ENCODE measurements at places on chromosomes 1 and 21. TPM values are rescaled to one million over a fixed set of nuclear protein-coding genes. Genes with fewer than 3 reads are reported as not detected.

Gene MPZ
- 0.18 TPM for total RNA-seq

Gene ADAMTS1
- 116 TPM for total RNA-seq

Gene PATJ
- total RNA-seq = 3.4 TPM

Gene C1orf87
- not detected for total RNA-seq

DNA sequence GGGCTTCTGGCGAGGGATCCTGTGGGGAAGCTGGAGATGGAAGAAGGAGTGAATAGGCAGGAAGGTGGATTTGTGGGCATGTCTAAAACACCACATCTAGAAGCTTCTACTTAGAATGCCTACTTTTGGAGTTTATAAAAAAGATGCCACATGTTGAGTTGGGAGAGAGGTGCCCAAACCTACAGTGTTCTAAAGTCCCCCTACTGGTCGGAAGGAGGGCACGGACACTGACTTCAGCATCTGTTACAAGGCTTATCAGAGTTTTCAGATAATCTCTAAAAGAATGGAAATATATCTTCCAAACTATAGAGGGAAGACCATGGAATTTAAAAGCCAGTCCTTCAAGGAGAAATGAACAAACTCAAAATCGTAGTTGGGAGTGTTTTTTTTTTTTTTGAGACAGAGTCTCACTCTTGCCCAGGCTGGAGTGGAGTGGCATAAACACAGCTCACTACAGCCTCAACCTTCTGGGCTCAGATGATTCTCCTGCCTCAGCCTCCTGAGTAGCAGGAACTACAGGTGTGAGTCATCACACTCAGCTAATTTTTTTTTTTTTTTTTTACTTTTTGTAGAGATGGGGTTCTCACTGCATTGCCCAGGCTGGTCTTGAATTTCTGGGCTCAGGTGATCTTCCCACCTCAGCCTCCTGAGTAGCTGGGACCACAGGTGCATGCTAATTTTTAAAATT lies 14.8 kb downstream of the IBA57 start:
- no peaks in the 10 kb centered on the region for H3K36me3 ChIP-seq
- H3K4me3 ChIP-seq = no peak overlapping the region
- H3K4me1 ChIP-seq = peaks cover 11% of the 10 kb centered on the region
- no peak for DNase-seq
- H3K27me3 ChIP-seq = no peaks in the 10 kb centered on the region

DNA sequence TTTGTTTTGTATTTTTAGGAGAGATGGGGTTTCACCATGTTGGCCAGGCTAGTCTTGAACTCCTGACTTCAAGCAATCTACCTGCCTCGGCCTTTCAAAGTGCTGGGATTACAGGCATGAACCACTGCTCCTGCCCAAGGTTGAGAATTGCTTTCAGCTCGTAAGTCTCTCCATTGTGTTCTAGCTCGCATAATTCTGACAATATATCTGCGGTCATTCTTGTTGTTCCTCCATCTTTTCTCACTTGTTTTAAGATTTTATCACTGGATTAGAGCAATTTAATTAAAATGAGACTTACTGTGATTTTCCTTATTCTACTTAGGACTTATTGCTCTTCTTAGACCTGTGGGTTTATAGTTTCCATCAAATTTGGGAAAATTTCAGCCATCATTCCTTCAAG lies 102.9 kb downstream of the AHCTF1 start:
- H3K27ac ChIP-seq = no peak overlapping the region
- H3K36me3 ChIP-seq = no peaks in the 10 kb centered on the region
- H3K4me1 ChIP-seq = no peaks in the 10 kb centered on the region
- no peak overlapping the region for H3K4me3 ChIP-seq

DNA sequence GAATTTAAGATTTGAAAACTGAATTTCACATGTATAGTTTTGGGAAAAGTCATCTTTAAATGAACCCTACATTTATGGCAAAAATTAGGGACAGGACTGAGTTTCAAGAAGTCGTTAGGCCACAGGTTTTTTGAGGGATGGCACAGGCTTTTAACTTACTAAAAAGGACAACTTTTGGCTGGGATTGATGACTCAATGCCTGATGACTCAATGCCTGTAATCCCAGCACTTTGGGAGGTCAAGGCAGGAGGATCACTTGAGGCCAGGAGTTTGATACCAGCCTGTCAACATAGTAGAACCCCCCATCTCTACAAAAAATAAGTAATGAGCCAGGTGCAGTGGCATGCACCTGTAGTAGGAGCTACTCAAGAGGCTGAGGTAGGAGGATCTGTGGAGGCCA lies 15.9 kb downstream of the UCK2 start:
- H3K27me3 ChIP-seq = no peaks in the 10 kb centered on the region
- H3K4me3 ChIP-seq = no peak overlapping the region
- no peaks in the 10 kb centered on the region for H3K36me3 ChIP-seq
- peak; percentile 58 for DNase-seq
- H3K27ac ChIP-seq = no peak overlapping the region

- peaks cover 14% of the 10 kb centered on the region for H3K27me3 ChIP-seq
- H3K27ac ChIP-seq = no peak overlapping the region
- no peak for DNase-seq
- no peaks in the 10 kb centered on the region for H3K4me1 ChIP-seq
- H3K36me3 ChIP-seq = no peaks in the 10 kb centered on the region
Measured at GRCh38 chr1:207984831-207985572, 74.1 kb upstream of the CD34 start.

GRCh38 chr1:244316986-244317655 lies 134.6 kb downstream of the ADSS2 start:
- no peaks in the 10 kb centered on the region for H3K4me1 ChIP-seq
- no peaks in the 10 kb centered on the region for H3K36me3 ChIP-seq
- H3K27me3 ChIP-seq = no peaks in the 10 kb centered on the region

GRCh38 chr1:64228167-64228957 lies 24.9 kb downstream of the UBE2U start:
- H3K4me3 ChIP-seq = no peak overlapping the region
- H3K27me3 ChIP-seq = no peaks in the 10 kb centered on the region
- H3K36me3 ChIP-seq = no peaks in the 10 kb centered on the region
- H3K4me1 ChIP-seq = peaks cover 7% of the 10 kb centered on the region
- no peak overlapping the region for H3K27ac ChIP-seq

- H3K36me3 ChIP-seq = no peaks in the 10 kb centered on the region
- no peak overlapping the region for H3K4me3 ChIP-seq
- H3K27me3 ChIP-seq = no peaks in the 10 kb centered on the region
Measured at GRCh38 chr1:52192436-52192835, 50.5 kb downstream of the ZFYVE9 start.

DNA sequence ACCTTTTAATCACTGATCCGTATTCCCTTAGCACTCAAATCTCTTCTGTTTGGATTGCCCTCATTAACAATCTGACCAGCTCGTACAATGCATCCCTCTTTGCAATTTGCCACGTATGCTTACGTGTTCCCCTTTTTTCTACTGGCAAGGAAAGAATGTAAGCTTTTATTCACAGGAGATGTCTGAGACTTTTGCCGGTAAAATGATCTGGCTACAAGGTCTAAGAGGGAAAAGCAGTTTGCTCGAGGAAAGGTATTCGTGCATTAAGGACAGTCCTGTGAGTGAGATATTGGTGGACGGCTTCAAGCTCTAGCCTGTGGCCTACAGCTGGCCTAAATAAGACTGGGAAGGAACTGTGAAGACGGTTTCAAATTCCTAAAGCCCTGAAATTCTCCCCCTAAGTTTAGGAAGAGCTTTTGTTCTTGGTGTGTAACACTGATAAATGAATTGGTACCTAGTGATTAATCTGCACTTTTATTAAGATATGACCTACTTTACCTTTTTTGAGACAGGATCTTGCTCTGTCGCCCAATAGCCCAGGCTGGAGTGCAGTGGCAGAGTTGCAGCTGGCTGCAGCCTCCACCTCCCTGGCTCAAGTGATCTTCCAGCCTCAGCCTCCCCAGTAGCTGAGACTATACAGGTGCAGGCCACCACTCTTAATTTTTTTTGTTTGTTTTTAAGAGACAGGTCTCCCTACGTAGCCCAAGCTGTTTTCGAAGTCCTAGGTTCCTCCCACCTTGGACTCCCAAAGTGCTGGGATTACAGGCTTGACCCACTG lies 895 bp upstream of the UBR4 start:
- H3K27ac ChIP-seq = peak overlapping the region; percentile 78
- H3K4me1 ChIP-seq = peaks cover 4% of the 10 kb centered on the region
- peaks cover 4% of the 10 kb centered on the region for H3K36me3 ChIP-seq
- no peaks in the 10 kb centered on the region for H3K27me3 ChIP-seq
- DNase-seq = peak; percentile 36

DNA sequence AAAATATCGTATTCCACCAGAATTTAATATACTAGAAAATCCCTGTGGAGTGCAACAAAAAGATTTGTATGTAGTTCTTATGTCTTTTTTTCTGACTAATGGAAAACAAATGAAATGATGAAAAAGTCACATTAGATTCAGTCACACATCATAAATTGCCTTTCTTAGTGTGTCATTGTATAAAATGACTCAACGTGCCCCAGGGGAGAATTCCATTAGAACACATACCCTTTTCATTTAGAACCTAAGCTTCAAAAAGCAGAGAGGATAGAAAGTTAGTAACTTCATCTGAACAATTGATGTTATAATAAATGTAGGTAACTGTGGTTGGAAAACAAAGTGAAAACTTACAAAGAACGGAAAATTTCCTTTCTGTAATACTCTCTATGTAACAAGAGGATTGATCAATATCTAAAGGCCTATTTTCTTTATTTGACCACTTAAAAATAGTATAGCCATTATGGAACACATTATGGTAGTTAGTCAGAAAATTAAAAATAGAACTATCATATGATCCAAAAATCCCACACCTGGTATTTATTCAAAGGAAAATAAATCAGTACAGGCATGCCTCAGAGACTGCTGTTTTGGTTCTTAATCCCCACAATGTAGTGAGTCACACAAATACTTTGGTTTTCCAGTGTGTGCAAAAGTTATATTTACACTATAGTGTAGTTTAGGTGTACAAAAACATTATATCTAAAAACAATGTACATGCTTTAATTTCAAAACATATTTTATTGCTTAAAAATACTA lies 1016.1 kb downstream of the KCNT2 start:
- H3K27me3 ChIP-seq = no peaks in the 10 kb centered on the region
- DNase-seq = peak; percentile 89
- H3K4me1 ChIP-seq = no peaks in the 10 kb centered on the region
- H3K36me3 ChIP-seq = no peaks in the 10 kb centered on the region

DNA sequence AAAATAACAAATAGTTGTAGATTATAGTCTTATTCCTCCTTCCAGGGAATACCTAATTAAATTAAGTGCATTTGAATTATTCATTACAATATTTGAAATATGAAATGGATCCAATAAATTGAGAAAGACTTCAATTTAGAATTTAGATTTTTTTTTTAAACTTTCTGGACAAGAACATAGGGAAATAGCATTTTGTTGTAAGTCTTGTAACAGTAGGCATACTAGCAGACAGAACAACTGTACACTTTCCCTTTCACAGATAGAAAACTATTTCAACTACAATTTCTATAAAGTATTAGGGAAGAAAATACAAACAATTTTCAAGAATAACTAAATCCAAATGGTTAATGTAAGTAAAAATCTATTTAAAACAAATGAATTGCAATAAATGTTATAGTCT lies 577.5 kb downstream of the USP25 start:
- no peak for DNase-seq
- H3K27ac ChIP-seq = no peak overlapping the region
- no peaks in the 10 kb centered on the region for H3K36me3 ChIP-seq
- H3K4me3 ChIP-seq = no peak overlapping the region
- H3K4me1 ChIP-seq = no peaks in the 10 kb centered on the region

GRCh38 chr1:210907251-210907805 lies 226.6 kb downstream of the KCNH1 start:
- no peak overlapping the region for H3K27ac ChIP-seq
- no peaks in the 10 kb centered on the region for H3K4me1 ChIP-seq
- no peak overlapping the region for H3K4me3 ChIP-seq
- no peaks in the 10 kb centered on the region for H3K27me3 ChIP-seq
- no peaks in the 10 kb centered on the region for H3K36me3 ChIP-seq
- no peak for DNase-seq

DNA sequence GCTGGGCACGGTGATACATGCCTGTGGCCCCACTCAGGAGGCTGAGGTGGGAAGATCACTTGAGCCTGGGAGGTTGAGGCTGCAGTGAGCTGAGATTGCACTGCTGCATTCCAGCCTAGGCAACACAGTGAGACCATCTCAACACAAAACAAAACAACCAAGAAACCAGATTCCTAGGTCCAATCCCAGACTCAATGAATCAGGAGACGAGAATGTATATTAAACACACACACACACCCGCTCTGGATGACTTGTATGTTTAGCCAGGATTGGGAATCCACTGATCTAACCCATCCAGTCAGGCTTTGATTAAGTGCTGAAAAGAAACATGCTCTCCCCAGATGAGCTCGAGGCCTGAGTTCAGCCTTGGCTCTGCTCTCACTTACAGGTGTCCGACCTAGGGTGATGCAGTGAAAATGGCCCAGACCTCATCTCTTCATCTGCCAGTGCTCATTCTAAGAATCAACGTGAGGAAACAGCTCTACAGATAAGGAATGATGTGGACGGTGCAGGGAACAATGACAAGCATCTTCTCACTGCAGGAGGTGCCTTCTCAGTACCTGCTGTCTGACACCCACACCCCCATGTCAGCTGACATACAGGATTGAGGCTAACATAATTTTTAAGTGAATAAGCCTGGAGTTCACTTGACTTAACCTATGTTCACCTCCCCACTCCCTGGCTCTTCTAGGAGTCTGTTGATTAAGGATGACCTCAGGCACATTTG lies 15.3 kb upstream of the SRSF4 start:
- peak overlapping the region; percentile 42 for H3K27ac ChIP-seq
- H3K36me3 ChIP-seq = peaks cover 22% of the 10 kb centered on the region
- DNase-seq = peak; percentile 98
- H3K4me1 ChIP-seq = peaks cover 21% of the 10 kb centered on the region

DNA sequence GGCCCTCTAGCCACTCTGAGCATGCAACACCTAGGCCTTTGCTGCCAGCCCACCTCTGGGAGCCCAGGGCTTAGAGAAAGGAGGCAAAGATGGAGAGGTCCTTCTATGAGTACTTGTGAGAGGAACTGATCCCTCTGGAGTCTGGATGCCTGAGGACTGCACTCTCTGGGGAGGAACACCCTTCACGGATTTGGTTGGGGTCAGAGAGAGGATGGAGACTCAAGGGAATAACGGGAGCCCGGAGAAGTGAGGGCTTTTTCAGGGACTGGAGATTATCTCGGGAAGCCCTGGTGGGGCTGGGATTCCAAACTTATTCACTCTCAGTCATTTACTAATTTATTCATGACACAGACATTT lies 413 bp upstream of the C1orf232 start:
- DNase-seq = no peak

DNA sequence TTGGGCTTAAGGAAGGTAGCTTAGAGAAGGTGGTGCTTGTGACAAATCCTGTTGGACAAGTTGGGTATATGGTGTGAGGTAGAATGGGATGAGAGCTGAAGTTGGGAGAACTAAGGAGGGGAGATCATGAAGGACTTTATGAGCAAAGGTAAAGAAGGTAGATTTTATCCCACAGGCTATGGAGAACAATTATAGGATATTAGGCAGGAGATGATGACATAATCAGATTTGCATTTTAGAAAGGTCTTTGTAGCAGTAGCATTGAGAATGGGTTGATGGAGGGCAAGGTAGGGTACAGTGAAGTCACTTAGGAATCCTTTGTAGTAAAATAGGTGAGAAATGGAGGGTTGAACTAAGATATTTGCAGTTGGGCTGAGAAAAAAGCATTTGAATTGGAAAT lies 14.9 kb upstream of the TCHH start:
- no peak for DNase-seq
- no peak overlapping the region for H3K27ac ChIP-seq
- no peaks in the 10 kb centered on the region for H3K27me3 ChIP-seq

All from IMR-90 (cell line).